ENCODE measurements at places on chromosomes 7 and 10.

GRCh38 chr7:75644589-75644988, 94.2 kb downstream of the HIP1 start:
- no peak for DNase-seq

DNA sequence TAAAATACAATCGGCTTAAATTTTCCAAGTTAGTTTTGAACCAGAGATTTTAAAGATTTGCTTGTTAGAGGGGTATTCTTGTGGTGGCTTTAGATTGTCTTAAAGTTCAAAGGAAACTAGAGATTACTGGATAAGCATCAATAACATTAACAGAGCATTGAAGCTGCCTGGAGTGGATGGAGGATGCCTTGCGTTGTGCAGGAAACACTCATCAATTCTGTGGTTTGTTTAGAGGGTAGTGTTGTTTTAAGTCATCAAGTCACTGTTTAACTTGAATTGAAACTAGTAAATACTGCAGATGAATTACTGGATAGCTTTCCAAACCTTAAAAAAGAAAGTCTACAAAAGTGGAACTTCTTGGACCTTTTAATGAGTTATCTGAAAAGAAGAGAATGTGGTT, 218.6 kb downstream of the CELF2 start:
- DNase-seq: no peak

- DNase-seq: no peak
Observed at GRCh38 chr7:87599336-87599735, 1.3 kb downstream of the ABCB1 start.

GRCh38 chr7:77544518-77544917, 7.4 kb downstream of the PTPN12 start:
- no peak for DNase-seq

DNA sequence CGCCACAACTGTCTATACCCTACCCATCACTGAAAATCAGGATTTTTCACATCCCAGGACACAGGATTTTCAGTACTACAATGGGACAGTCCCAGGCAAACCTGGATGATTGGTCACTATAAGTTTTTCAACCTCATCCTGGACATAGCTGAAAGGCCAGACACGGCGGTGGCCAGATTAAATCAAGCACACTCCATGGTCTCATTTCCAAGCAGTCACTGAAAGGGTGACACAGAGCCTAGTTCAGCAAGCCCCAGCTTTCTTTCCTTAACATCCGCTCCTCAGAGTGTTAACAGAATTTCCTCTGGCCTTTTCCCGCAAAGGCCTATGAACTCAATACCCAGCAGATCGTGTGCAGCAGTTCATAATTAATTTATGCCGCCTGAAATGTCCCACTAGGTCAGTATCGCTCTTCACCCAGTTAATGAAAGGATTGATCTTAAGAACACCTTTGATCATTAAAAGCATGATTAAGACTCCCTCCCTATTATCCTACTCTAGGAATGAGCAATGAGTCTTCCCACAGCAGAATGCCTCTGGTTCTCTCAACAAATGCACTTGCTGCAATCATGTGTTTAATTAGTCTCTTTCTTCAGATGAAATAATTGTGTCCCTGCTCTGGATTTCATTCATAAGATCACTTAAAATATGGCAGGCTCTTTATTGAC, 104.0 kb upstream of the NANOS1 start:
- no peak for DNase-seq

- DNase-seq: no peak
Observed at GRCh38 chr10:50464004-50464409, 159.7 kb downstream of the SGMS1 start.

DNA sequence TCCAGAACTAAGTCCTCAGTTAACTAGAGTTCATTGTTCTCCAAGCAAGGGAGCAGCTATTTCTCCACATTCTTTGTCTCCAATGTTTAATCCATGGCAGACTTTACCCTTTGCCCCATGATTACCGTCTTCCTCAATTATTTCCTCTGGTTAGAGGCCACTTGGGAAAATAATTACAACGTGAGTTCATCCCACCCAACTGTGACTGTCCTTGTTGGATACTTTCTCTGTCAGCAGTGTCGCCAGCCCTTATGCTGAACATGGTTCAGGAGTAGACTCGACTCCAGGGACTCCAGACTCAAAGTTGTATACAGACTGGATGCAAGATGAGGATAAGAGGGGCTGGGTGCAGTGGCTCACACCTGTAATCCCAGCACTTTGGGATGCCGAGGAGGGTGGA, 17.1 kb upstream of the SEPHS1 start:
- DNase-seq: no peak

DNA sequence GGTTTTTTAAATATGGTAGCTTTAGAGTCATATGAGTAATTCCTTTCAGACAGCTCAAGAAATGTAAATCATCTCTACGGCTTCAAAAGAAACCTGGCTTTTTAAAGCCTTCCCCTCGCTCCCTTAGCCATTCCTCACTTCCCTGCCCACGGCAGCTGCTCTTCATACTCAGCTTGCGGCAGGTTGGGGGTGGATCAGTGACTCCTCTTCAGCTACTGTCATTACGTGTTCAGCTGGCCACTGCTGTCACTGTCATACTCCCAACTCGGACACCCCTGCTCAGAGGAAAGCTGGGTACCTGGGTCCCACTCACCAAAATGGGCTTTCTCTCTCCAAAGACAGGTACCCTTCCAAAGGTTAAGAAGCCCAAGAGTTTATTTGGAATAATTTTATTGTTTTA, 6.6 kb downstream of the YWHAG start:
- no peak for DNase-seq

- DNase-seq: no peak
Observed at GRCh38 chr10:22310928-22311327, 5.3 kb upstream of the COMMD3 start.

DNA sequence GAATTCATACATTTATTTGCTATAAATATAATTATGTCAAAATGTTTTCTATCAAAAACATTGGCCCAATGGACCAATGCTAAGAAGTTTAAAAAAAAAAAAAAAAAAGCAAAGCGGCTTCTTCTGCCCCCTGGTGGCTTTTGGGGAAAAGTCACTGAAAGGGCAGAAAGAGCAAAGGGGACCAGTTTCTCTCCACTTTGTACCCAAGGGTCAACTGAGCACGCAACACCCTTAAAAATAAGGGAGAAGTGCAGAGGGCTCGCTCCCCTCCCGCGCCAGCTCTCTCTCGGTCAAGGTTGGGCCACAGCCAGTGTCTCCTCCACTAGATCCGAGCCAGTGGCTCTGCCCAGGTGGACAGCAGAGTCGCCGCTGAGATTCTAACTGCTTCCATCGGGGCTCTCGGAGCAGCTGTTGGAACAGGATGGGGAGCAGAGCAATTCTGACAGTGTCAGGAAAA, 136.4 kb upstream of the FGFR2 start:
- DNase-seq: no peak

- no peak for DNase-seq
Observed at GRCh38 chr7:151138153-151138851, 29.2 kb downstream of the GBX1 start.

- no peak for DNase-seq
Observed at GRCh38 chr10:85148693-85149640, 820.6 kb downstream of the CCSER2 start.

DNA sequence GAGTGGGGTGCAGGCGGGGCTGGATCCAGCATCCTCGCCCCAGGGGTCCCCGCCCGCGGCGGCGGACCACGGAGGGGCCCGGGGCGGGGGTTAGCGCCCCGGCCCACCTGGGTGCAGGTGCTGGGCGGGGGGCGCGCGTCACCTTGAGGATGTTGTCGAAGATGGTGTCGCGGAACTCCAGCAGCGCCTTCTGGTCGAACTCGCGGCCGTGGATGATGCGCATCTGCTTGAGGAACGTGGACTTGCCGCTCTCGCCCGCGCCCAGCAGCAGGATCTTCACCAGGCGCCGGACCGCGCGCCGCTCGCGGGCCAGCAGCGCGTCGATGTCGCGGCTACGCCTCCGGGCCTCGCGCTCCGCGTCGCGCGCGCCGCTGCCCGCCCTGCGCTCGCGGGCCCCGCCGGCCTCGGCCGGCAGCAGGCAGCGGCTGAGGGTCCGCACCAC, 376 bp downstream of the GNA12 start:
- no peak for DNase-seq

GRCh38 chr10:54799506-54799905, 1.5 kb downstream of the PCDH15 start:
- no peak for DNase-seq

DNA sequence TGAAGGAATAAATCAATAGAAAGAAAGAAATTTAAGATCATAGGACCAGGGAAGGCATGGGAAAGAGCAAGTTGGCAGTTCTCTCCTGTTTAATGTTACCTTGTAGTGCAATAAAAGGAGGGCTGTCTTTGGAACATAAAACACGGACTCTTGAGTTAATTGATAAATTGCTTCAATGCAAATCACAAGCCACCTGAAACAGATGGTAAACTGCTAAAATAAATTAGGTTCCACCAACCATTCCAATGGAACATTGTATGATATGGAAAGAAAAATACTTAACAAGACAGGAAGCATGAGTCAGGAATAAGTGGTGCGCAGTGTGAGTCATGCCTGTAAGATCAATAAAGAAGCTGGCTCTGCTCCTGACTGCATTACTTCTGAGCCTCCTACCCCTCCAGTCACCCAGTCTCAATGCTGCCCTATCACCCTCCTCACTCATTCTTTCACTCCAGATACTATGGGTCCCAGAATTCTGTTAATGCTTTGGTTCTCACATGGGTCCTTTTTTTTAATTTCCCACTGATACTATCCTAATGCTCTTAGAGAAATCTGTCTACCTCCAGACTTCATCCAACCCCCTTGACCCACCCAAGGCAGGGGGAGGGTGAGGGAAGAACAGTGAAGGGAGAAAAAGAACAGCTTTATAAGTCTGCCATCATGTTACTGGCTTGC, 78.9 kb downstream of the LRRC17 start:
- no peak for DNase-seq

DNA sequence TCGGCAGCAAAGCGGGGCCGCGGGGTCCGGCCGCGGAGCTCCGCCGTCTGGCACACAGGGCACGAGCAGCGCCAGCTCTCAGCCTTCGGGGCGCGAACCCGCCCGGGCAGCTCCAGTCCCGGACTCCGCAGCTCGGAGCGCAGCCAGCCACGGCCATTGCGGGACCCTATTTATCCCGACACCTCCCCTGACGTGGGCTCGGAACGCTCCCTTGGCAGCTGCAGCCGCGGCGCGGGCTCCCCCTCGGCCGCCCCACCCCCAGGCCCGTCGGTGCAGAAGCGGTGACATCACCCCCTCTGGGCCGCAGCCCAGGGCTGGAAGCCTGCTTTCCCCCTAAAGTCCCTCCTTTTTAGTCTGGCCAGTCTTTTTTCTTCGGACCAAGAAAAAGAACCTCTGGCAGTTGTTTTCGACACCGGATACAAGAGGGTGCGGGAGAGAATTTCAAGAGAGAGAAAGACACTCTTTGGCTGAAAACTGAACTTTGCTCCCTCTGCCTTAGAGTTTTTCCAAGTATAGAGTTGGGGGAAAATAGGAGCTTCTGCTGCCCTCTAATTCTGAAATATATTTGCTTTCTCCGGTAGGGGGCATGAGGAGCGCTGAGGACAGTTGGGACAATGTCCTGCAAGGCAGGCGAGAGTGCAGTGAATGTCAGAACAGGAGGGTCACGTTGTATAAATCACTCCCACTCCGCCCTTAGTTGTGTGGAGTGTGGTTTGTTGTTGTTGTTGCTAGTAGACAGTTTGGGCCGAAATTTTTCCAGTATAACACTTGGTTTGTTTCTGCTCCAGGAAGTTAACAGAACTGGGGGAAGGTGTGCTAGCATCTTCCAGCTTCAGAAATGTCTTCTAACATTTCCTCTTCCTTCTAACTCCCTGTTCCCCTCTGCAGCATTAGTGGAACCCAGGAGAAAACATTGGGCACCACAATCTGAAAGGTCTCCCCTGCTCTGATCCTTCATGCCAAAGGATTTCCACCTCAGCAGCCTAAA, at the start of gene SFRP4:
Gene SFRP4, minus strand, starts transcription at position 145 of the 988 bp plus-strand sequence. CDS start 280 bp downstream, outside the sequence.
- DNase-seq: no peak

GRCh38 chr10:24695452-24695851, 28.2 kb downstream of the ARHGAP21 start:
- DNase-seq: no peak

DNA sequence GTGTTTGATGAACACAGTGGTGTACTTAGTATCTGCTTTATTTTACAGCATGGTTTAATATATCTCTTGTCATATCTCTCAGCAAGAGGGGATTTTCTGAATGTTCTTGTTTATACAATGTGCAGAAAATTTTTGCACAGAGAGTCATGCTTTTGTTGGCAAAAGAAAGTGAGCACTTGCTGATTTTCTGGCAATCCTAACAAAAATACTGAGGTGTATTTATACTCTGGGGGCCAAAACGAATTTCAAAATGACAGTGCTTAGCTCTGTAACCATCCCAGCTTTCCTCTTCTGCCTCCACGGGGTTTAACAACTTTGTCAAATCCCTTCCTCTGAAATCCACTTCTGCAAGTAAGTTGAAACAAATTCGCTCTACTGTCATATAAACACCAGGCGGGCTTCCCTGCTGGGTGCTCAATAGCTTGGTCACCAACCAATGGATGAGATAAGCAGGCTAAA, 169.2 kb downstream of the NOC3L start:
- no peak for DNase-seq

DNA sequence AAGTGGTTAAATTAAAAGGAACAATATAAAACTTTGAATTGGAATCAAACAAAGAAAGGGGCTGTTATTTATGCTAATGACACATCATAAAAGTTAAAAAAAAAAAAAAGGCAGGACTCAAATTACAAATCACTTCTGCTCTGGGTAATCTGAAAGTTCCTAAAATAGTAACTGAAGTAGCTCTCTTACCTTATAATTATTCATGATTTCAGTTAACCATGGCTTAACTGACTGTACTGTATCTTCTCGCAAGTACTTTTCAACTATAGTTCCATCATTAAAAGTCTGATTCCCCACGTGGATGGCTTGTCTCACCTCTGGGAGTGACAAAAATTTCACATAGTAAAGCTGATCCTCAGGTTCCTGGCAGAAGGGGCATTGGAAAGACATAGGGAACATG, 82.5 kb downstream of the CPVL start:
- DNase-seq: no peak

DNA sequence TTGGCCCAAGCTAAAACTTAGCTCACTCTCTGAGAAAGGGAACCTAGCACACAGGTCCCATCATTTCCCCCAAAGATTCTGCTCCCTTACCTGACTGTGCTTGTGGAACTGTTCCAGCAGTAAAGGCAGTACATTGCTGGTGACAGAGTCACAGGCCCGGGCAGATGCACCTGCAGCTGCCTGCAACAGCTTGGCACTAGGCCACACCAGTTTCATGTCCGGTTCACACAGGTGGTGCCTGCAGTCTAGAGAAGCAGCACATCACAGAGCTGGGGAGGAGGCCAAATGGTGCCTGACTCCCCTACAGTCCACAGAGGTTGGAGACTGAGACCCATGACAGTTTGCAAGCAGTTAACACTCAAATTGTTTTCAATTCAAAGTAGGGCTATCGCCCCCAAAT, 22.2 kb downstream of the ZDHHC16 start:
- DNase-seq: no peak

- no peak for DNase-seq
Observed at GRCh38 chr10:31103112-31103511, 71.4 kb upstream of the ZNF438 start.

Measured in stimulated activated CD4-positive, alpha-beta T cell treated with anti-CD3 and anti-CD28 coated beads, TNF-alpha, amount 100 ng/mL, for 1 hour (primary cell).